ENCODE measurements at places on chromosomes 5 and 9. TPM values are rescaled to one million over a fixed set of nuclear protein-coding genes. Genes with fewer than 3 reads are reported as not detected.
A peak's percentile ranks its signal among the peaks of the same experiment; 100 is the strongest.

DNA sequence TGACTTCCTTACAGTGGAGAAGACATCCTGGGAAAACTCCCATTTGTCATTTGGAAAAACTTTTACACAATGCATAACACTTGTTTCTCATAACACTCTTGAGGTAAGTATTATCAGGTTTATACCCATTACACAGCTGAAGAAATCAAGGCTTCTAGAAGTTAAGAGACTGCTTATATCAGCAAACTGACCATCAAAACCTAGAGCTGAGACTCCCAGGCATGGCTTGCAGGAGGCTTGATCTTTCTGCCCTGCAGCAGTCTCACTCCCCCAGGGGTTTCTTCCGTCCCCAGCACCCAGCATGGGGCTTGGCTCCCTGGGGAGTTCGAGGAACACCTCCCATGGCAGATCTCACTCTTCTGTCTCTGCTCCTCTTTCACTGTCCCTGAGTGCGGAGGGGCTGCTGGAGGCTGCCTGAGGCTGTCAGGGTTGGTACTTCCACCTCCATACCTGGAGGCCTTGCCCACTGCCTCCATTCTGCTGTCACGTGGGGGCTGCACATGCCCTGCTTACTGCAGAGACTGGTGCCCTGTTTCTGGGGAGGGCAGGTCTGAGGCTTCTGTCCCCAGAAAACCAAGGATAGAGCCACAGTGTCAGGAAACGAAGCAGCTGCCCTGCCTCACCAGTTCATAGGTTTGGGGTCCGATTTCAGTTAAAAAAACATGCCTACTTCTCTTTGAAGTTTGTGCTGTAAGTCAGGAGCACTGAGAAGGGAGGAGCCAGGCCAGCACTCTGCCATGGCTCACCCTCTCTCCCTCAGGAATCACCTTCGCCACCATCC, 202.5 kb downstream of the PAX5 start:
- H3K36me3 ChIP-seq = no peaks in the 10 kb centered on the region
- H3K27ac ChIP-seq = no peak overlapping the region
- H3K4me3 ChIP-seq = no peak overlapping the region
- no peak for DNase-seq
- peaks cover 10% of the 10 kb centered on the region for H3K27me3 ChIP-seq

GFPT2 gene
- total RNA-seq = 60.0 TPM

- H3K36me3 ChIP-seq = no peaks in the 10 kb centered on the region
- H3K27ac ChIP-seq = peak overlapping the region; percentile 55
- H3K4me3 ChIP-seq = no peak overlapping the region
- peak; percentile 58 for DNase-seq
Measured at GRCh38 chr9:14372437-14373335, 58.7 kb upstream of the NFIB start.

OBP2B gene
- not detected for total RNA-seq

GRCh38 chr9:132062806-132063205, 16.9 kb downstream of the MED27 start:
- H3K4me3 ChIP-seq = no peak overlapping the region
- no peak for DNase-seq
- H3K4me1 ChIP-seq = no peaks in the 10 kb centered on the region
- no peak overlapping the region for H3K27ac ChIP-seq
- no peaks in the 10 kb centered on the region for H3K36me3 ChIP-seq

NEUROG1 gene
- not detected for total RNA-seq

- no peak for DNase-seq
- no peaks in the 10 kb centered on the region for H3K27me3 ChIP-seq
- no peaks in the 10 kb centered on the region for H3K36me3 ChIP-seq
- no peaks in the 10 kb centered on the region for H3K4me1 ChIP-seq
- no peak overlapping the region for H3K27ac ChIP-seq
Measured at GRCh38 chr9:104073770-104074133, 20.4 kb upstream of the SMC2 start.

DNA sequence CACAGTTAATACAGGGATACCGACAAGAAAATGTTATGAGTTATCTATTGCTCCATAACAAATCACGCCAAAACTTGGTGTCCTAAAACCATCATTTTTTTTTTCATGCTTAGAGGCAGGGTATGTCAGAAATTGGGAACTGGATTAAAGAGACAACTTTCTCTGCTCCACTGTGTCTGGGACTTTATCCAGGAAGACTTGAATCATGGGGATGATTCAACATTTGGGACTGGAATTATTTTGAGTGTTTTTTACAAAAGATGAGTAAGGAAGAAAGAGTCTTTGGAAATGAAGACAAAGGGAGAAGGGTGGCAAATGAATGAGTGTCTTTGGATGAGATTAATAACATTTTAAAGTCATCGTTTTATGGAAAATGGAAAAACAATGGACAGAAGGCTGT, 1883.7 kb upstream of the C9orf72 start:
- no peaks in the 10 kb centered on the region for H3K27me3 ChIP-seq
- no peak overlapping the region for H3K27ac ChIP-seq

DNA sequence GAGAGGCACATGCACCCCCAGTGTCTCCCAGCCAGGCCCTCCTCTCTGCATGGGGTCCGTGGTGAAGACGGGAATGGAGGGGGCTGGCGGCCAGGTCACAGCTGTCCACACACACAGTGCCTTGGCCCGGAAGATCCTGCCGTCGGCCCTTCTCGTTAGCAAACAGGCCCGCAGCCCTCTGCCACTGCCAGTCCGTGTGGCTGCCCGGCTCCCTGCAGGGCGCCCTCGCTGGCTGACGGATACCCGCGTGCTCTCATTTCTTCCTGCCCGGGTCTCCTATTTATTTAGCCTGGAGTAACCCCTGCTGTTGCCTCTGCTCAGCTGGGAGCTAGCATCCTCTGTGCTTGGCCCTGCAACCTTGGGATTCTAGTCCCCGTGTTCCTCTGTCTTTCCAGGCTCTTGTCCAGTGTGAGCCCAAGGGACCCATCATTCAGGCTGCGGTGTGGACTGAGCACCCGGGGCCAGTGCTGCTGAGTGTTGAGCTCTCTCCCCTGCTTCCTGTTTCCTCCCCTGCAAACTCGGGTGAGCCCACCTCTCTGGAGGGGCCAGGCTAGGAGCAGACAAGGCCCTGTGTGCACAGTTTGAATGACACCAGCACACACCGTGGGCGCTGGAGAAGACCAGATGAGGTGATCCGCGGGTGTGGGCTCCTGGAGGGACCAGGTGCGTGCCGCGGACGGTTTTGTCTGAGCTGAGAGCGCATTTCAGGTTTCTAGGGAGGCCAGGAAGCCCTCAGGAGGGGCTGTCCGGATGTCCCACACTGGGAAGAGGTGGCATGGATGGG, 14.6 kb upstream of the RNU6ATAC start:
- H3K36me3 ChIP-seq = no peaks in the 10 kb centered on the region
- no peaks in the 10 kb centered on the region for H3K4me1 ChIP-seq
- H3K27ac ChIP-seq = peak overlapping the region; percentile 72
- DNase-seq = peak; percentile 59
- no peak overlapping the region for H3K4me3 ChIP-seq

DNA sequence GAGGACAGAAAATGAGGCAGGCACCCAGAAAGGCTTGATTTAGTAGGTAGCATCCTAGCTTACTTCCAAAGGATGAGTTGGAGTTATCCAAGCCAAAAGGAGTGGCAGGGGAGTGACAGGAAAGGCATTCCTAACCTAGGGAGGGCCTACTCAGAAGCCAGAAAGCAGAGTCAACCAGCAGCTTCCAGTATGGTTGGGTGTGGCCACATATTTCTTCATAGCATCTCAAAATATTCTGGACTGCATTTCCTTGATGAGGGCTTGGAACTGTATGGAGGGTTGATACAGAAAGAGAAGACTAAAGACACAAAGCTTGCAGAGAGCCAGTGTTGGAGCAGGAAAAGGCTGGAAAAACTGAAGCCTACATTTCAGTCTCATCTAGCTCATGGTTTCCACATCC, 656.8 kb upstream of the DMAC1 start:
- no peaks in the 10 kb centered on the region for H3K27me3 ChIP-seq
- no peaks in the 10 kb centered on the region for H3K36me3 ChIP-seq
- DNase-seq = no peak
- no peak overlapping the region for H3K4me3 ChIP-seq

SLC25A2 gene
- total RNA-seq = 0.98 TPM

COL15A1 gene
- 47.8 TPM for total RNA-seq

NOXA1 gene
- 2.9 TPM for total RNA-seq

DNA sequence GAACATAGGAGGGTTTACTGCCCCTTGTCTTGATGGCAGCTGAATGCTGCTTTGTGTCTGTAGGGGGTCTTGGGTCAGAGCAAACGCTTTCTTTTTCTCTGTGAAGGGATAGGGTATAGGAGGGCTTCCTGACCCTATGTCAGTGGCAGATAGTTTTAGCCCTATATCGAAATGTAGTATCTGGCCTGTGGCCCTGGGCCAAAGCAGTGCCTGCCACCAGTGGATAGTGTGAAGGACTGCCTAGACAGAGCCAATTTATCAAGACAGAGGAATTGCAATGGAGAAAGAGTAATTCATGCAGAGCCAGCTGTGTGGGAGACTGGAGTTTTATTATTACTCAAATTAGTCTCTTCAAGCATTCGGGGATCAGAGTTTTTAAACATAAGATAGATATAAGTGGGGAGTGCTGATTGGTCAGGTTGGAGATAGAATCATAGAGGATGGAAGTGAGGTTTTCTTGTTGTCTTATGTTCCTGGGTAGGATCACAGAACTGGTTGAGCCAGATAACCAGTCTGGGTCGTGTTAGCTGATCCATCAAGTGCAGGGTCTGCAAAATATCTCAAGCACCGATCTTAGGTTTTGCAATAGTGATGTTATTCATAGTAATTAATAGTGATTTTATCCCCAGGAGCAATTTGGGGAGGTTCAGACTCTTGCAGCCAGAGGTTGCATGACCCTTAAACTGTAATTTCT, 178.5 kb downstream of the GDNF start:
- H3K4me1 ChIP-seq = no peaks in the 10 kb centered on the region
- no peak overlapping the region for H3K4me3 ChIP-seq
- H3K27me3 ChIP-seq = no peaks in the 10 kb centered on the region
- no peak overlapping the region for H3K27ac ChIP-seq

MYMK gene
- not detected for total RNA-seq

PCDHB16 gene
- 4.3 TPM for total RNA-seq

DNA sequence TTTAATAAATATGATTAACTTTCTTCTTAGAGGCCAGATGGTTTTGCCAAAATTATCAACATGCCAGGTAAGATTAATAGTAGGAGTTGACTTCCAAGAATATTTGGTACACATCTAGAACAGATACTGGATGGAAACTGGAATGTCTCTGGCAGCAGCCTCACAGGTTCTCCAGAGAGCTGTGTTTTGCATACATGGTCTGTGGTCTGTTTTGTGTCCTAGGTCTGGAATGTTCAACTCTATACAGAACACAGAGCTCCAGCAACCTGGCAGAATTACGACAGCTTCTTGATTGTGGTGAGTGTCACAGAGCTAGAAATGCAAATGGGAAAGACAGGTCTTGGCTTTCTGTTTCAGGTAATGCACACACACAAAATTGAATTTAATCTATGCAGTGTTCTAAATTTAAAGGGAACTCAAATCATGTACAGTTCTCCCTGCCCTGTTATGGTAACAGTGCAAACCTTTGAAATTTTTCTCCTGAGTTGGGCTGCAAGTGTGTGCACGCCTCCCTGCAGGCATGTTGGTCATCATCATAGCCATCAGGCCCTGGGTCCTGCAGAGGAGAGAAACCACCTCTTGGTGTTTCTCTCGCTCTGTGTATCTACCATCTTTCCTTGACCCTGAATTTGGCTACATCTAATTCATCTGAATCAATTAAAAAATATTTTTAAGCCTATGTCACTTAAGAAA, 58.3 kb downstream of the PIK3R1 start:
- H3K4me3 ChIP-seq = no peak overlapping the region
- peaks cover 7% of the 10 kb centered on the region for H3K4me1 ChIP-seq
- H3K36me3 ChIP-seq = no peaks in the 10 kb centered on the region
- no peaks in the 10 kb centered on the region for H3K27me3 ChIP-seq
- no peak for DNase-seq

SPATA31D4 gene
- not detected for total RNA-seq

DNA sequence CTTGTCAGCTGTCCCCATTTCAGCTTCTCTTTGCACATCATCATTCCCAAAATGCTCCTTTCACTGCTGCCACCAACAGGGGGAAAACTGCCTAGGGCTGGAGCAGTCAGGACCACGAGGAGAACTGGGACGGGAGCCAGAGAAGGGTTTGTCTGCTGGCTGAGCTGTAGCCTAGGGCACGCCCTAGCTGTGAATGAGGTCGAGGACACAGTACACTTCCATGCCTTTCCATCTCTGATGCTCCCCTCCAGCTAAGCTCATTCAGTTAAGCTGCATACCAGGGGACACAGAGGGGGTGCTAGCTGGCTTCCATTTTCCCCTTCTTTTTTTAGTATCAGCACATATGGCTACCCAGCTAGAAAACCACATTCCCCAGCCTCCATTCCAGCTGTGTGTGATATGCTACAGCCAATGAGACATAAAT, 64.7 kb downstream of the STK10 start:
- H3K36me3 ChIP-seq = no peaks in the 10 kb centered on the region
- H3K4me3 ChIP-seq = no peak overlapping the region
- no peak overlapping the region for H3K27ac ChIP-seq
- no peaks in the 10 kb centered on the region for H3K4me1 ChIP-seq

DNA sequence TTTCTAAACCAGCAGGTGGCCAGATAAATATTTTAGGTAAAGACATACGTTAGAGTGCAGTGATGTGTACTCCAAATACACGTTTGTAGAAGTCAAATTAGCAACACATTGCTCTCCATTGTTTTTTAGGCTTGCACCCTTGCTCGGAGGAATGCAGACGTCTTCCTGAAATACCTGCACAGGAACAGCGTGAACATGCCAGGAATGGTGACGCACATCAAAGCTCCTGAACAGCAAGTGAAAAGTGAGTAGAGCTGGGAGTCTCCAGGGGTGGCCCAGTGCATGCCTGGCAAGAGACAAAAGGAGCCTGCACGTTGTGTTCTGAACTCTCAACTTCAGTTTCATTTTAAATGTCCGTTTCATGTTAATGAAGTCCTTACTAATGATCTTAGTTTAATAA, 207.5 kb upstream of the OTULINL start:
- DNase-seq = peak; percentile 47
- H3K27ac ChIP-seq = no peak overlapping the region
- H3K4me1 ChIP-seq = no peaks in the 10 kb centered on the region
- no peak overlapping the region for H3K4me3 ChIP-seq
- H3K27me3 ChIP-seq = no peaks in the 10 kb centered on the region

DNA sequence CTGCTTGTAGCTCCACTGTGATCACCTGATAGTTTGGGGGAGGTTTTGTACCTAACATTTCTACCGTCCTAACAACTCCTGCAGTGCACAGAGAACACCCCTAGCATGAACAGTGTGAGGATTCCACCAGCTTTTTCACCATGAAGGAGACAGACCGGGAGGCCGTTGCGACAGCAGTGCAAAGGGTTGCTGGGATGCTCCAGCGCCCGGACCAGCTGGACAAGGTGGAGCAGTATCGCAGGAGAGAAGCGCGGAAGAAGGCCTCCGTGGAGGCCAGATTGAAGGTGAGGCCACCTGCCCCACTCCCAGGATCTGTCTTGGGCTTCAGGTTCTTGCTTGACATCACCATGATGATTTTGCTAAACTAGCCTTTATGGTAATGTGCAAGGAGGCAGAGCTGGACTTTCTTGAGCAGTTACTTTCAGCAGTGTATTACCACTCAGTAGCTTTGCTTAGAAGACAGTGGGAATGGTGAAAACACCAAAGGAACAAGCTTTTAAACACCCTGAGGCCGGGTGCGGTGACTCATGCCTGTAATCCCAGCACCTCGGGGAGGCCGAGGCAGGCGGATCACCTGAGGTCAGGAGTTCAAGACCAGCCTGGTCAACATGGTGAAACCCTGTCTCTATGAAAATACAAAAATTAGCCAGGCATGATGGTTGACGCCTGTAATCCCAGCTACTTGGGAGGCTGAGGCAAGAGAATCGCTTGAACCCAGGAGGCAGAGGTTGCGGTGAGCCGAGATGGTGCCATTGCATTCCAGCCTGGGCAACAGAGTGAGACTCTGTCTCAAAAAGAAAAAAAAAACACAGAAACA, 3.3 kb downstream of the EXOC3 start:
- no peak overlapping the region for H3K27ac ChIP-seq
- no peaks in the 10 kb centered on the region for H3K27me3 ChIP-seq
- H3K4me1 ChIP-seq = peaks cover 6% of the 10 kb centered on the region
- no peak for DNase-seq
- peaks cover 4% of the 10 kb centered on the region for H3K36me3 ChIP-seq
- no peak overlapping the region for H3K4me3 ChIP-seq
